Thoracic aorta (tissue), 2 donors: ENCODE measurements at places on chromosomes 2 and 18. TPM values are rescaled to one million over a fixed set of nuclear protein-coding genes. Genes with fewer than 3 reads are reported as not detected.

- no peak for DNase-seq
Observed at GRCh38 chr2:128535953-128536352, 217.3 kb upstream of the HS6ST1 start.

- no peak for DNase-seq
Observed at GRCh38 chr18:29321561-29321960, 1144.6 kb upstream of the CDH2 start.

DNA sequence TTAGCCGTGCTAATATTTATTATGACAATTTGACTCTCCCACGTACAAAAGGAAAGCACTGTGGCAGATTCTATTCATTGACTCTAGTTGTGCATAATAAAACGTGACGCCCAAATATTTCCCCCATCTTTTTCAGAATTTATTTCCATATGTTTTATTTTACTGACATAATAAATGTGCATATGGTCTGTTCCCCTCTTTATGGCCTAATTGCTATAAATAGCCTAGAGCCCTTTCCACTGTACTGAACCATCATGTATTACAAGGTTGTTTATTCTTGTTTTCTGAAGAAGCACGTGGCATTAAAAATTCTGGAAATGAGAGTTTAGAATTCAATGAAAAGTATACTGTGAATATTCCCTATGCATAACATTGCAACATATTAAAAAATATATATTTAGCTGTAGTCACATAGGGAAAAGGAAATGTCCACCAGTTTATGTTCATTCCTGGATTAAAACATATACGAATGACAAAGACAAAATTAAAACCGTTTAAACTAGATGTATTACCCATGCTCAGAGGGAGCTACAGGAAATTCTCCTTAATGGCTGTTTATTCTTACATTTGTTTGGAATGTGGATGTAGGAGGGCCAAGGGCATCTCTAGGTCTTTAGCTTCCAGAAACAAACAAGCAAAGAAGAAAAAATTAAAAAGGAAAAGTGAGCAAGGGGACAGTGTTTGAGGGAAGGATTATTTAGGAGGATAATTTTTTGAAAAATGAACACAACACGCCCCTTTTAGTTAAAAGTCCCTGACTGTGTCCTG lies 122.1 kb upstream of the MMADHC start:
- no peak for DNase-seq

GRCh38 chr2:124241-124880 lies 78.1 kb upstream of the FAM110C start:
- no peak for DNase-seq

DNA sequence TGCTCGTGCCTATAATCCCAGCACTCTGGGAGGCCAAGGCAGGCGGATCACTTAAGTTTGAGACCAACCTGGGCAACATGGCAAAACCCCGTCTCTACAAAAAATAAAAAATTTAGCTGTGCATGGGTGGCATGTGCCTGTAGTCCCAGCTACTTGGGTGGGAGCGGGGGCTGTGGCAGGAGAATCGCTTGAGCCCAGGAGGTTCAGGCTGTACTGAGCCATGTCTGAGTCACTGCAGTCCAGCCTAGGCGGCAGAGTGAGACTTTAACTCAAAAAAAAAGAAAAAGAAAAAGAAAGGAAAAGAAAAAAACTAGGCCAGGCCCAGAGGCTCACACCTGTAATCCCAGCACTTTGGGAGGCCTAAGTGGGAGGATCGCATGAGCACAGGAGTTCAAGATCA lies 30.8 kb downstream of the TWSG1 start:
- no peak for DNase-seq

The REG3G gene
- not detected for total RNA-seq

DNA sequence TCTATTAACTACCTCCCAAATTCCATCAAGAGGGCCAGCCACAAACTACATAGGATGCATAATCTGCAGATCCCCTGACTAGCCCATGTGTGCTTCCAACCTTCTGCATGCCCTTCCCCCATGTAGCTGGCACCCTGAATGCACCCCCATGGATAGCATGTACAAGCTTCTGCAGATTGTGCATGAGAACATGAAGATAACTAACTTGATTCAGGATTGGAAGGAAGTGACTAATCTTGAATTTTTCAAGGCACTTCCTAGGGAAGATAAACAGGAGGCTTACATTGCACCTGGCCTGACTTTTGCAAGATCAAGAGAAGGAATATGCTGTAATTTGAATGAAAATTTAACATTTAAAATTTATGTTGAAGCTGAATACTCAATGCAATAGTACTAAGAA lies 66.7 kb downstream of the CDC42EP3 start:
- DNase-seq = no peak

The NRBP1 gene
- total RNA-seq = 61.5 TPM

The CFAP65 gene
- total RNA-seq = not detected

GRCh38 chr2:241741016-241741415 lies 6.6 kb downstream of the D2HGDH start:
- no peak for DNase-seq

The CNDP1 gene
- not detected for total RNA-seq

DNA sequence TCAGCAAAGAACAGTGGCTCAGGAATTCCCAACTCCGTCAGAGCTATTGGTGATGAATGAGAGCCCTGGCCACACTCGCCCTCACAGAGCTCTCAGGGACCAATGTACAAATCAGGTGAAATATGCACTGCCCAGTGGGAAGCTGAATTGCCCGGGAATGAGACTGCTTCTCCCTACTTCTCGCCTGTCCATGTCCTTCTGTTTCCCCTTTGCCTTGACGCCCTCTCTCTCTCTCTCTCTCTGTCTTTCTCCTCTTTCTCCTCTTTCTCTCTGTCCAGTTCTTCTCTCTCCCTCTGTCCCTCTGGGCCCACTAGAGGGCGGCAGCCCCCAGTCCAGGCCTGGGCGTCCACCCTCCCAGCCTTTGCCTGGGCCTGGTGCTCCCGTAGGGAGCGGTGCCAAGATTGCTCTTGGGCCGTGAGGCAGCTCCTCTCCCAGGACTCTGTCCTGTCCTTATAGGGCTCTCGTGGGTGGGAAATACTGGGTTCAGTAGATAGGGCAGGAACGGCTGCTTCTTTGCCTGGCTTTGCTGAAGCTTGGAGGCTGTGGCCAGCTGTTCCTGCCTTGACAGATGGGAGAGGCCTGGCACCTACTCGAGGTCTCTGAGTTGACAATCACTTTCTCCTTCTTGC lies 28.4 kb upstream of the PUM2 start:
- peak; percentile 60 for DNase-seq

The ACVR1C gene
- total RNA-seq = 0.41 TPM

GRCh38 chr2:143356336-143356735 lies 227.1 kb downstream of the ARHGAP15 start:
- no peak for DNase-seq
